GM23338 (cell line): ENCODE measurements at places on chromosomes 6 and 20. TPM values are rescaled to one million over a fixed set of nuclear protein-coding genes. Genes with fewer than 3 reads are reported as not detected.

GRCh38 chr6:18445228-18445627 lies 58.1 kb downstream of the RNF144B start:
- DNase-seq: no peak

- no peak for DNase-seq
Observed at GRCh38 chr20:6956056-6956455, 188.6 kb downstream of the BMP2 start.

- no peak for DNase-seq
Observed at GRCh38 chr20:9223296-9223695, 154.4 kb downstream of the PLCB4 start.

DNA sequence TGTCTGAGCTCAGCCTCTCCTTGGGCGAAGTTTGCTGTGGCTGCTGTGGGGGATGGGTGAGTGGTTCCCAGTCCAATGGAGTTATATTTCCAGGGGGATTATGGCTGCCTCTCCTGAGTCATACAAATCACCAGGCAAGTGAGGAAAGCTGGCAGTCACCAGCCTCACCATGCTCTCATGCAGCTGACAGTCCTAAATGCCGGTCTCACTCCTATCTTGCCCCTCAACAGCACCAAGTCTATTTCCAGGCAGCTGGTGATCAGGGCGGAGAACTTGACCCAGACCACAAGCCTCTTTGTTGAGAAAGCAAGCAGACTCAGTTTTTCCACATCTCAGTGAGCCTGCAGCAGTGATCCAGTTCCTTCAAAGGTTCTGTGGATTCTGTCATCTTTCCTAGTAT lies 98.9 kb downstream of the TBC1D32 start:
- DNase-seq: no peak

- peak; percentile 94 for DNase-seq
Observed at GRCh38 chr20:41340327-41341055, at the start of gene LPIN3. LPIN3 (plus strand) TSS chr20:41340821; CDS start chr20:41345804, 4,983 bp downstream.

- no peak for DNase-seq
Observed at GRCh38 chr6:8889514-8889913, 454.2 kb upstream of the SLC35B3 start.

GRCh38 chr6:139498715-139499114 lies 124.3 kb upstream of the CITED2 start:
- DNase-seq: no peak

GRCh38 chr6:124197148-124197547 lies 393.5 kb downstream of the NKAIN2 start:
- DNase-seq: peak; percentile 26

GRCh38 chr6:43871933-43872332 lies 101.9 kb downstream of the VEGFA start:
- no peak for DNase-seq

DNA sequence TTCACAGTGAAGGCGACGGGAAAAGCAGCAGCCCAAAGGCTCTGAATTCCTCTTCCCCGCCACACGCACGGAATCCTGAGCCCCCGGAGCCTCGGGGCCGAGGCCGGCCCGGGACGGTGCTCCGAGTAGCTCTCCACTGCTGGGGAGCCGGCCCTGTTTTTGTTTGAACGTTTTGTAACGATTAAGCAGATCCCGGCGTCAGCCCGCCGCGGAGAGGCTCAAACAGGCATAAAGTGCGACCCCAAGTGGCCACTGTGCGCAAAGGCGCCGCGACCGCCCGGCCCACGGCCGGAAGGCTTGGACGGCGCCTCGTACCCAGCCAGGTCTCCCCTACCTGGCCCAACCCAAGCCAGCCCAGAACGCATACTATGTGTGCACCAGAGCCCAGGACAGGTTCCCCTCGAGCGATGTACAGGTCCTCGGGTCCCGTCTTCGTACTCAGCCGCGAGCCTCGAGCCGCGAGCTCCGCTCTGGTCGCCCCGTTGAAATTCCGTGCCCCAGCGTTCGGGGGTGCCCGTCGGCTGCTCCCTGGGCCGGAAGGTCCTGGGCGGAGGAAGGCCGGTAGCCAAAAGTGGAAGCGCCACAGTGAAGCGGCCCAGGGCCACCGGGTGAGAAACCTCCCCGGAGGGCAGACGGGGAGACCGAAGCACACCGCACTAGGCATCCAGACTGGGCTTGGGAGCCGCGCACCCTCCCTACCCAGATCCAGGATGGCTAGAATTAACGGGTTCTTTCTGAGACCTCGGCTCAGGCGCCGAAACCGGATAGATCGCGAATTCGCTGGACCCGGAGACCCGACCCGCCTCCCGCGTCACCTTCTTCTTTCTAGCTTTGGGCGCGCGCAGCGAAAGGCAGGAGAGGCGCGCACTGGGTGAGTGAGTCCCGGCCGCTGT lies 1.2 kb upstream of the MAFB start:
- peak; percentile 93 for DNase-seq

DNA sequence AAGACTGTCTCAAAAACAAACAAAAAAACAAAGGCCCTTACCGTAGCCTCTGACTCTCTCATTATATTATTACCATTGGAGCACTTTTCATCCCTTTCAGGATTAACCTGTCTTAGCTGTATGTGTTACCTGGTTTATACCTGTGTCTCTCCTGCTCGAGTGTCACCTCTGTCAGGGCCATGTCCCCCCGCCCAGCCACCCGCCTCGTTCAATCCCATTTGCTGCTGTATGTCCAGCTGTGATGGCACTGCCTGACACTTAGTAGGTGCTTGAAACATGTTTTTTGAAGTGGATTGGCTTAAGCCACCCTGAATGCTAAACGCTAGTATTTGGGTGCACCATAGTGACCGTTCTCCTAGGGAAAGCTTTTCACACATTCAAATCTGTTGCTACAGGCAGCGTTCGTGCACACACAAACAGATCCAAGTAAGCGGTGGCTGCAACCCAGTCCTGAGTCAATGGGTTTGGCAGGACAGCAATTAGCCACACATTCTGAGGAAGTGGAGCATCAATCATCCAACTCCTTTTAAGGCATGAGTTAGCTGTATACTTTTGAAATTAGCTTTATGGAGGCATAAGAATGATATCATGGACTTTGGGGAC lies 98.9 kb upstream of the ZNF217 start:
- DNase-seq: no peak

- DNase-seq: no peak
Observed at GRCh38 chr20:33664762-33665144, 2.0 kb upstream of the ACTL10 start.

DNA sequence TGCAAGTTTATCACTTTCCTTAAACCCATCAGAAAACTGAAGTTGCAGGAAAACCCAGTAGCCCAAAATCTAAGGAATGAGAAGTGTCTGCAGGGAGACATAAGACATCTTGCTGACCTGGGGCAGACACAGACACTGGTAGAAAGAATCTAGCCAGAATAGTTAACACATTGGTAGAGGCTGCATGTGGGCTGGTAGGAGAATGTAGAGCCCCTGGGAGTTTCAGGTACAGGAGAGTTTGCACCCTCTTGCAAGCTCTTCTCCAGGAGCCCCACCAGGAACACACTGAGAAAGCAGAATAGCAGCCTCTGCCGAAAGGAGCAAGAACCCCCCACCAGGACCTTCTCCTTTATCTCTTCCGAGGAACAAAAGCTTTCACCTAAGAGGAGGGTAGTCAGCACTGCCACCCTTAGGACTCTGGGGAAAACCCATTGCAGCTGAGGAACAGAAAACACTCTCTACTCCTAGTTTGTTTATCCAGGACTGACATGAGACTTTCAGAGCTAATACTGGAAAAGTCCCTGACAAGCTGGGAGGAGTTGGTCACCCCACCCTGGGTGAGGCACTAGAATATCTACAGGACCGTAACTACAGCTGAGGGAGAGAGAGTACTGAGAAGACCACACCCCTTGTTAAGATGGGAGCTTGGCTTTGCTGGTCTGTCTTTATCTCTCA lies 10.5 kb upstream of the OGFRL1 start:
- no peak for DNase-seq

GRCh38 chr20:40978761-40979160 lies 49.9 kb upstream of the TOP1 start:
- DNase-seq: no peak

- DNase-seq: no peak
Observed at GRCh38 chr20:47934761-47935160, 149.5 kb upstream of the SULF2 start.

DNA sequence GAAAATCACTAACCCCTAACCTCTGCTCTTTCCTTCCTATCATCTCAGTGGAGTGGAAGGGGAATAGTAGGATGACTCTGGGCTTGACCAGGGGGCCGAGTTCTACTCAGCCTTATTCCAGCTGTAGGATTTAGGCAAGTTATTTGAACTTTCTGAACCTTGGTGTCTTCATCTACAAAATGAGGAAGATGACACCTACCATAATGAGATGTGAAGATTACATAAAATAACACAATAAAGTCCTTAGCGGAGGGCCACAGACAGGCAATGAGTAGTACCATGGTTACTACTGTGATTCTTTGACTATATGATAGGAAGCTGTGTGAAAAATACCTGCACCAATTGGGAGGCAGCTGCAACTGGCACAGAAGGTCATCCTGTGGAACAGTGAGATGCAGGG lies 53.6 kb upstream of the PIM1 start:
- no peak for DNase-seq

GRCh38 chr6:22435151-22435550 lies 134.2 kb upstream of the HDGFL1 start:
- DNase-seq: no peak

- no peak for DNase-seq
Observed at GRCh38 chr20:6708010-6708409, 59.5 kb upstream of the BMP2 start.

- no peak for DNase-seq
Observed at GRCh38 chr6:99522531-99522930, 7.3 kb upstream of the USP45 start.

- DNase-seq: no peak
Observed at GRCh38 chr20:4011226-4011975, 4.0 kb downstream of the RNF24 start.

DNA sequence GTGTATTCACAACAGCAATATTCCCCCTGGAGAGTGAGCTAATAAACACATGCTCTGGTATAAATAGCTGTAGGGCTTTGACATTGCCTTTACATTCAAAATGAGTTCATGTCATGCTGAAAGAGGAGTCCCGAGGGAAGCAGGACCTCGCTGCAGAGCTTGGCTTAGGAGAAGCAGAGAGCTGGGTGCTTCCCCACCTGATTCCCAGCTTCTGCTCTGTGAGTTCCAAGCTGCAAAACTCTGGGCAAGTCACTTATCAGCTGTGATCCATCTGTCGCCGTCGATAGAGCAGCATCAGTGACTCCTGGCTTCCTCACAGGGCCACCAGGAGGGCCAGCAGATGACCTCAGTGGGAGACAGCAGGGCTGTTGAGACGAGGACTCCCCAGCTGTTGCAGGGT lies 241.8 kb downstream of the ANKRD60 start:
- DNase-seq: no peak

DNA sequence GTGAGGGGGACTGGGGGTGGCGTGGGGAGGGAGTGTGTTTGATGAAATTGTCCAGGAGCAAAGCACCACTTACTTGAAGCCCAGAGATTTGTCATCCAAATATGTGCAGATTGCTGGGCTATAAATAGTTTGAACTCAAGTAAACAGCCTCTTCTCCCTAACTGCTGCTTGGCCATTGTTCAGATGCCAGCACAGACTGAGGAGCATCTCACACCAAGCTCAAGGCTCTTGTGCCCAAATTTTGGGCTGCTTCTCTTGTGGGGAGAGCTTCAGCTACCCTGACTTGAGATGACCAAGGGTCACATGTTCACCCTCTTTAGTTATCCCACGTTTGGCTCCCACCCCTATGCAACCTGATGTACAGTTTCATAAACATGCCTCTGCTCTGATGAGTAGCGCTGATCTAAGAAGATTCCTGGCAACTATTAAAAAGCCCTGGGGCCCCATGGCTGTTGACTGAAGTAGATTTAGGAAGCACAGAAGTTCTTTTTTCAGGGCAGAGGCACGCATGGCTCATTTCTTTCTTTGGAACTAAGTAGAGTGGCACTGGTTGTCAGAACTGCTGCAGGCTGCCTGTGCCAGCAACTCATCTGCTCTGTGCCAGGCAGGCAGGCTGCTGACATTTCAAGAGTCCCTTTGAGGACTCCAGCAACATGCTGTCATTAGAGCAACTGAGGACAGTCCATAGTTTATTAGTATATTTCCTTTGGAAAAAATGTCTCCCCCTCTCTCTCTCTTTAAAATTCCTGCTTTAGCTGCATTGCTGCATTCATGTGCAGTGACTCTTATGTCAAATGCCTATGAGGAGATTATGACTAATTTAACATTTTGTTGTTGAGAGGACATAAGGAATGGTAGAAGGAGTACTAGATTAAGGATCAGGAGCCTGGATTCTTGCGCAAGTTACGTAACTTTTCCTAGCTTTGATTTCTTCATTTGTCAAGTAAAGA lies 9.6 kb upstream of the PKIG start:
- DNase-seq: no peak

GRCh38 chr6:1812034-1812433 lies 202.3 kb downstream of the FOXC1 start:
- DNase-seq: no peak

DNA sequence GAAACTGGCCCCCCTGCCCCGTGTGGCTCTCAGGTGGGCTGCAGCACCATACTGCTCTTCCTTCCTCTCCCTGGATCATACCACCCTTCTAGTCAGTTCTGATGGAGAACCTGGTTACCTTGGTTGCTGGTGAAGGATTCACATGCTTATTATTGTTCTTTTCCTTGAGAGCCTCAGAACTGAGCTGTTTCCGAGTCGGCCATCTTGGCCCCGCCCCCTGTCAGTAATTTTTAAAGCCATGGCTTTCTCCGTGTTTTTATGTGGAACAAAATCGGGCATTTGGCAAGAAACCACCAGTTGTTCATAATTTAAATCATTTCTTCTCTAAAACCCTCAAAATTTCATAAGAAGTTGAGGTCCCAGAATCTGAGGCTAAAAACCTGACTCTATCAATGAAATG lies 493.8 kb downstream of the NKAIN2 start:
- no peak for DNase-seq

GRCh38 chr20:43968341-43969000 lies 53.8 kb downstream of the TOX2 start:
- DNase-seq: no peak

GRCh38 chr6:39114704-39115599 lies at the start of gene SAYSD1:
SAYSD1 (minus strand) TSS chr6:39115186; CDS start chr6:39115089, 97 bp downstream.
- DNase-seq: peak; percentile 96

TOX2 gene
- polyA plus RNA-seq: 1.3 and 1.4 TPM in 2 replicates

MUC22 gene
- not detected in 2 replicates for polyA plus RNA-seq

MOCS3 gene
- 2.2 and 3.1 TPM in 2 replicates for polyA plus RNA-seq

PI16 gene
- 0.17 and 0.50 TPM in 2 replicates for polyA plus RNA-seq

PCSK2 gene
- 0.37 and 0.68 TPM in 2 replicates for polyA plus RNA-seq

SLC23A2 gene
- 3.8 and 4.4 TPM in 2 replicates for polyA plus RNA-seq

MAP7 gene
- 43.2 and 44.7 TPM in 2 replicates for polyA plus RNA-seq

TINAG gene
- polyA plus RNA-seq: not detected in 2 replicates

LY6G6D gene
- polyA plus RNA-seq: not detected in 2 replicates

GSTA1 gene
- not detected in 2 replicates for polyA plus RNA-seq

LY6G6F gene
- not detected in 2 replicates for polyA plus RNA-seq

RUNX2 gene
- 0.66 and 0.80 TPM in 2 replicates for polyA plus RNA-seq

GRM1 gene
- polyA plus RNA-seq: 0.29 and 0.49 TPM in 2 replicates

OLIG3 gene
- 0.10 and 0.35 TPM in 2 replicates for polyA plus RNA-seq

NKAIN4 gene
- polyA plus RNA-seq: 9.5 and 13.2 TPM in 2 replicates

DPPA5 gene
- 12.9 and 17.3 TPM in 2 replicates for polyA plus RNA-seq

HSPA1B gene
- 25.9 and 31.7 TPM in 2 replicates for polyA plus RNA-seq

IL17A gene
- polyA plus RNA-seq: not detected in 2 replicates

IER3 gene
- 21.2 and 23.3 TPM in 2 replicates for polyA plus RNA-seq

SMPDL3A gene
- 3.5 and 5.1 TPM in 2 replicates for polyA plus RNA-seq

GPX5 gene
- 0.14 TPM in 1 of 2 replicates, not detected in the other for polyA plus RNA-seq

OOEP gene
- polyA plus RNA-seq: 0.73 and 2.1 TPM in 2 replicates

RSPH9 gene
- polyA plus RNA-seq: 0.38 and 0.39 TPM in 2 replicates

FAM162B gene
- polyA plus RNA-seq: 6.3 and 9.3 TPM in 2 replicates
